SHP77 (cell line): ENCODE measurements at places on chromosomes 7 and 10.

- no peak for DNase-seq
These were observed 38.5 kb downstream of the MCU start for GRCh38 chr10:72730479-72730878.

DNA sequence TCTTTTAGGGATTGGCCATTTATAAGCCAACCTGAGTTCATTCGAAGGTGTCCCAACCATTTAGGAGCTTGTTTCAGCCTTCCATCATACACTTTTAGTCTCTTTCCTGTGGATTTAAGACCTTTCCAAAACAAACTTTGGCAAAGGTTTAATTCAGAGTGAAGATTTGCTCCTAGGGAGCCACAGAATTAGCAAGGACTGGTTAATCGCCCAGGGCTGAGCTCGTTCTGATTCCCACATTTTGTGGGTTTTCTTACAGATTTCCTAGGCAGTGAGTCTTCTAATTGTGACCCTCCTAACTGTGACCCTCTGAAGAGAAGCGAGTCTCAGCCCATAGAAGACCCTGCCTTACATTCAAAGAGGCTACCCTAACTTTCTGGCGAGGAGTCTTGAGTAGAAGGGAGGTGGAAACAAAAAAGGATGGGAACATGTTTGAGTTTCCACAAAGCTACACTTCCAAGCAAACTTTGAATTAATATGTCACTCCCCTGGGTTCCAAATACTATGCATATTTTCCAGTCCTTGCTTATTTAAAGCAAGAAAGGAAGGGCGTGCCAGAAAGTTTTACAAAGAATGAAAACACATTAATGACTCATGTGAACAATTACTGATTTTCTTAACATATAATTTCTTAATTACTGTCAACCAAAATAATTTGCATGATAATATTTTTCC lies 118.3 kb downstream of the ARID5B start:
- DNase-seq: no peak

GRCh38 chr10:78894841-78895195 lies 173.9 kb upstream of the ZMIZ1 start:
- no peak for DNase-seq

DNA sequence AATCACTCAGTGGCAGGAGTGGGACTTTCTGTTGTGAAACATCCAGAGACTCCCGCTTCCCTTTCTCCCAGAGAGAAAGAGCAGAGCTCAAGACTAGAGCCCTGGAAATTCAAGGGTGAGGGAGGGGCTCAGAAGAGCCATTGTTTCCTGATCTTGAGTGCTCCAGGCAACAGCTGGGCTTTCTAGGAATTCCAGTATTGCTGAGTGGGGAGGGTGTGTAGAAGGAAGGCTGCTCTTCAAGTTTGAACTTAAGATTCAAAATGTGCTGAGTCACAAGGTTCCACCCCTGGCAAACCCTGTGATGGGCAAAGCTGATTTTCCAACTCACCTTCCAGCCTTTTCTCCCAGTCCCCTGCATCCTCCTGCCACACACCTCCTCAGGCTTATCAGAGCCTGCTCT lies 42.3 kb upstream of the MSRB2 start:
- DNase-seq: no peak

DNA sequence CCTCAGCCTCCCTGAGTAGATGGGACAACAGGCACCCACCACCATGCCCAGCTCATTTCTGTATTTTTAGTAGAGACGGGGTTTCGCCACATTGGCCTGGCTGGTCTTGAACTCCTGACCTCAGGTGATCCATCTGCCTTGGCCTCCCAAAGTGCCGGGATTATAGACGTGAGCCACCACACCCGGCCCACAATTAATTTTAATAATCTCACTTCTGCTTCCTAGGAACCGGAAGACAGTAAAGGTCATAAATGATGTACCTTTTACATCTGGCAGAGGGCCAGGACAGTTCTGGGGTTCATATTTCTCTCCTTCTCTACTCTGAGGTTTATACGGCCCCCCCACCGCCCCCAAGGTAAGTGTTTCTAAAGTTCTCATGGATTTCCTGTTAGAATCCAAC lies 31.2 kb upstream of the AOAH start:
- DNase-seq: no peak

DNA sequence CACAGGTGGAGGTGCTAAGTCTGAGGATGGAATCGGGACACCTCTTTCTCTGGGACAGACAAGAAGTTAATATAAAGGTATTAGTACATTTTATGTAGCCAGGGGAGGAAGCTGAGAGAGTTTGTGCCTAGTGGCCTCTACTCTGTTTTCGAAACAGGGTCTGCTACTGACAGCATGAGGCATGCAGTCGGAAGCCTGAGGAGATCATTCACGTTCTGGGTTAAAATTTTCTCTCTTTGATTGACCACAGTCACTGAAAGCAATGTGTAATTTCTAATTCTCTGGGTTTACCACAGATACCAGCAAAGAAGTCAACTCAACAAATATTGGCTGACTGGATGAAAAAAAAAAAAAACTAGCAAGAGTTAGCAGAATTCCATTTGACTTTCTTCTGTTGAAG lies 53.3 kb upstream of the KCTD7 start:
- DNase-seq: no peak

DNA sequence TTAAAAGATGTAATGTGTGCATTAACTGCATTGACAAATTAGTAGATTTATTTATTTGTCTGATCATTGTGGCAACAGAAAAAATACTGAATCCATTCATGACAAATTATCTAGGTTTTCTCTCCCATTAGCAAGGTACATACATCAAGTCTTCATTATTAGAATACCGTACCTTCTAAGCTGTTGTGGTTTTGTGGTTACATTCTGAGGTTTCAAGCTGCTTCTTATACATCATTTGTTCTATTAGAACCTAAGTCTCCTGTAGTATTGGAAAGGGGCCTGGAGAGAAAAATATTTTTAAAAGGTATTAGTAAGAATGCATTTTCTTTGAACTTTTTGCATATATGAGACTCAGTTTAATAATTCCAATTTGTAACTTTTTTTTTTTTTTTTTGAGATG lies 26.3 kb upstream of the CACNB2 start:
- DNase-seq: no peak

DNA sequence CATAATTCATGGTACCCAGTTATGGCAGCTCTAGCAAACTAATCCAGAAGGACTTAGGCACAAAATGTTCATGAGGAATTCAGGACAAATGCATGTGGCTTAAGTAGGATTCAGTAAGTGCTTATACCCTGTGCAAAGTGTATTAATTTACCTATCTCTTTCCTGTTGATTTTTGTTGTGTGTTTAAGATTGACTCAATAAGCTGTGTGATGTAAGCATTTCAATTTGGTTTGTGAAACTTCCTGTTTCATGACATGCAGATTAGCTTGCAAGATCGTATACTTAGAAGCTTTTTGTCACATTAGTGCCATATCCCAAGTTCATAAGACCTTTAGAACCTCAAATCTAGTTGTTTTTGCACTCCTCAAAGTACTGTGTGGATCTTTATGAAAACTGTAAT lies 416.7 kb downstream of the ARL4A start:
- DNase-seq: no peak

- no peak for DNase-seq
These were observed 220.8 kb upstream of the PRSS58 start for GRCh38 chr7:142478479-142479220.

DNA sequence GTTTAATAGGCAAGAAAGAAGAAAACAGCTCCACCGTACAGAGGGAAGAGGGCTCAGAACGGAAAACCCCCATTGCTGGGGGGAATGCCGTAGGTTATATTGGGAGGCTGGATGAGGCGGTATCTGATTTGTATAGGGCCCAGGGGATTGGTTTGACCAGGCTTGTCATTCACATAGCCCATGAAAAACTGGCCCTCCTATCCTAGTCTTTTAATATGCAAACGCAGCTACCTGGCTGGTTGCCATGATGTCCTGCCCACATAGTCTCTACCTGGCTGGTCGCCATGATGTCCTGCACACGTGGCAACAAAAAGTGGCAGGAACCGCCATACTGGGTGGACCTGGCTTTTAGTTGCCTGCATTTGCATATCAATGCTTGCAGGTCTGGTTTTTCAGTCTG lies 84.7 kb downstream of the AUTS2 start:
- no peak for DNase-seq

- DNase-seq: no peak
These were observed 29.9 kb upstream of the DDX50 start for GRCh38 chr10:68871105-68871711.

DNA sequence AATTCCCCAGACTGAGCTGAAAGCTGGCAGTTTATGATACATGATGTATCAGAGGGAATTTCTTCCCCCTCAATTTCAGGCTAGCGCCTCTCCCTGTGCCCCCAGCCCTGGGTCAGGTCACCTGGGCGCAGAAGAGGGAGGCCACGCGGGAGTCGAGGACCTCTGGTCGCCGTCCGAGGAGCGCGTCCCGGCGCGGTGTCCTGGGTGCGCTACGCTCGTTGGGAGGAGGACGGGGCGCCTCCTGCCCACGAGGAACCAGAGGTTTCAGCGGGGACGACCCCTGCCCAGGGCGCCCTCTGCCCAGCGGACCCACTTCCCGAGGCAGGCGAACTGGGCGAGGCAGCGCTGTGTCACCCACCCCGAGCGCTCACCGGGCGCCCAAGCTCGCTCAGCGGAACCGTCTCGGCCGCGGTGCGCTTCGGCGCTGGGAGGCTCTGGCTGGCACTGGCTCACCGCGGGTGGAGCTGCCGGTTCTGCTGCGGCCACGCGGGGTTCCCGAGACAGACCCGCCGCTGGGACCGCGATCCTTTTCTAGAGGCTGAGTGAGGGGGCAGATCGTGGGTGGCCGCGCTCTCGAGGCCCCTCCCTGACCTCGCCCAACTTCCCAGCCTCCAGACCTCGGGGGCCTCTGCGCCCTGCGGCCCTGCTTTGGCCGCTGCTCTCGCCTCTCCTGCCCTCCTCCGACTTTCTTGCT lies at the start of gene FAM237B:
Gene FAM237B (minus strand): TSS at position 504 of the 694 bp plus-strand sequence. CDS start 1,556 bp downstream, outside the sequence.
- no peak for DNase-seq

- DNase-seq: no peak
These were observed 7.4 kb upstream of the C10orf67 start for GRCh38 chr10:23351926-23352519.

- DNase-seq: no peak
These were observed 59.9 kb downstream of the WDR37 start for GRCh38 chr10:1116051-1116450.

GRCh38 chr10:88852327-88852726 lies 683 bp upstream of the ANKRD22 start:
- DNase-seq: no peak

GRCh38 chr10:71598621-71599055 lies 120.9 kb downstream of the C10orf105 start:
- DNase-seq: no peak

GRCh38 chr7:29306319-29306991 lies 111.9 kb downstream of the CHN2 start:
- no peak for DNase-seq

DNA sequence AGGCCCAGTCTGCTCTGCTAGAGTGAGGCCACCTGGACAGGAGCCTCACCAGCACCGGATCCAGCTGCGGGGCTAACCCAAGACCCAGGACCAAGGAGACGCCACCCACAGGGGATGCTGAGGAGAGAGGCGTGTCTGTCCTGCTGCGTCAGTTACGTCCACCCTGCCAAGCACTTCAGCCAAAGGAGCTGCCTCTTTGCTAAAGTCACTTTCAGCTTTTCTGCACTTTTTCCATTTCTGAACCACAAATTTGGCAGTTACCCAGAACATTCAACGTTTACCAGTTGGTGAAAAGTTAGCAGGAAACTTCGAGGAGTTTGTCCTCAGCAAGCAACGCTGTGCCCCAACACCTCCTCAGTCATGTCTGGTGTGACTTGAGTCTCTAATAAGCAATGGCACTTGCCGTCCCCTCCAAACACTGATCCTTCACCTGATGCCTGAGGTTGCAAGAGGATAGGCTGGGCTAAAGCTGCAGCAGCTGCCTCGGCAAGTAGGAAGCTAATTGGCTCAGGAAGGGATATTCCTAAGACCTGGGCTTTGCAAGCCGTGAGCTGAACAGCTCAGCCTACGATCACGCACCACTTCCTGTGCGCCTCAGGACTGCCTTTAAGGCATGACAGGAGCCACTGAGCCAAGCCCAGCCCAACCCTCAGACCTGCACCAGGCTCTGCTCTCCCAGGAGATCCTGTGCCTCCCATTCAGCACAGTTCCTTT lies 40.1 kb downstream of the KCNH2 start:
- peak; percentile 4 for DNase-seq

DNA sequence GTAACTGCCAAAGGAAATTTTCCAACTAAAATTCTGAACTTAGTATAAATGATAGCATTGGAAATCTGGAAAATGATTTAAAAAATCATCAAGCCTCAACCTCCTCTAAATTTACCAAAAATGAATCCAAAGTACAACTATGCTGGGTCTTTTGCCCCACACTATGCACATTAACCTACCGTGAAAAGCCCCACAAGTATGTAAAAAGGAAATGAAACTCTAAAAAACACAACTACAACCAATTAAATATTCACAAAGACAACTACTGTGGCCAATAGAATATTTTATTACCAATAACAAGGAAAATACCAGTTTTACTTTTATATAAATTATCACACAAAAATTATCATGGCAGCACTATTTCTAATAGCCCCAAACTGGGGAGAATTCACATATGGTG lies 19.3 kb downstream of the EIF3A start:
- DNase-seq: no peak

DNA sequence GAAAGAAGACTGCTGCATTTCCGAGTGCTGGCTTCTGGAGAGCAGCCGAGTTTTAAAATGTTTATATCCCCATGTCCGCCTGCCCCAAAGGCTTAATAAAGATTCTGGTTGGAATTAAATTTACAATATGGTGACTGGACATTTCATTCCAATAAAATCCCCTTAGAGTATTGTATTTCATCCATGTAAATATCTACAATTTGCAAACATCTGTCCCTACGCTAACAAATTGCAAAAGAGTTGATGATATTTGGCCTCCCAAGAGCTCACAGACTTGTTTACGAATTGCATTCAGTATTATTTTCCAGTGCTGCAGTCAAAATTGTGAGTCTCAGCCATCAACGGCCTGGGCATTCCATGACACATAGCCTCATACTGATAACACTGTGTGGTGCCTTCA lies 50.1 kb downstream of the PLEKHS1 start:
- DNase-seq: no peak

DNA sequence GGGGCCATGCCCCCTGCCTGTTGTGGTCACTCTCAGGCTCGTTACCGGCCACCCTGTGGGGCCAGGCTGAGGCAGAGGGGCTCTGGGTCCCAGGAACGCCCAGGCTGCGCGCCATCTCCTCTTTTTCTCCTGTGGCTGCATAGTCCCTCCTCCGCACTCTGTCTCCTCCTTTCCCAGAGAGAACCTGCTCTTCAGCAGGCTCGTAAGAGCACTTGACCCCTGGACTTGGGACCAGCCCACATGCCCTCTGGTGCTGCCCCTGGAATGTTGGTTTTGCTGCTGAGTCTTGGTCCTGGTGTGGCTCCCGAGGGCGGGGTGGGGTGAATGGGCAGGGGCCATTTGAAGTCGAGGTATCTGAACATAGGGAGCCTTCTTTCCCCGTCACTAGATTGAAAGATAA lies 6.6 kb upstream of the BHLHA15 start:
- DNase-seq: no peak

- DNase-seq: no peak
These were observed 216.8 kb upstream of the KLF6 start for GRCh38 chr10:4001811-4002210.
